ENCODE measurements at places on chromosomes 1 and 21.

GRCh38 chr1:202967684-202968281 lies 726 bp upstream of the CYB5R1 start:
- DNase-seq = no peak

DNA sequence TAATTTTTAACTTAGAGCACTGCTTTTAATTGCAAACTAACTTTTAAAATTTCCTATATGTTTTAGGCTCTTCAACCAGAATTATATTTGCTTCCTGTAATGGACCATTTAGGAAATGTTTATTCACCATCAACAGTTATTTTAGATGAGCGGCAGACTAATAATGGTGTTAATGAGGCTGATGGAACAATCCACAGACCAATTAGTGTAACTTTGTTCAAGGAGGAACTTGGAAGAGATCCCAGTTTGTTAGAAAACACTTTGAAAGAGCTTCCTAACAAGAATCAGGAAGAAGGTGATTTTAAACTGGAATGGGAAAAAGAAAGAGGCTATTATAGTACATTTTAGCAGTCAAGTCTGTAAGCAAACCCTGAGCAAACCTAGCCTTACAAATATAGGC lies 19.4 kb upstream of the GNG5 start:
- DNase-seq = no peak

GRCh38 chr21:29626801-29627470 lies 312.9 kb downstream of the GRIK1 start:
- no peak for DNase-seq

DNA sequence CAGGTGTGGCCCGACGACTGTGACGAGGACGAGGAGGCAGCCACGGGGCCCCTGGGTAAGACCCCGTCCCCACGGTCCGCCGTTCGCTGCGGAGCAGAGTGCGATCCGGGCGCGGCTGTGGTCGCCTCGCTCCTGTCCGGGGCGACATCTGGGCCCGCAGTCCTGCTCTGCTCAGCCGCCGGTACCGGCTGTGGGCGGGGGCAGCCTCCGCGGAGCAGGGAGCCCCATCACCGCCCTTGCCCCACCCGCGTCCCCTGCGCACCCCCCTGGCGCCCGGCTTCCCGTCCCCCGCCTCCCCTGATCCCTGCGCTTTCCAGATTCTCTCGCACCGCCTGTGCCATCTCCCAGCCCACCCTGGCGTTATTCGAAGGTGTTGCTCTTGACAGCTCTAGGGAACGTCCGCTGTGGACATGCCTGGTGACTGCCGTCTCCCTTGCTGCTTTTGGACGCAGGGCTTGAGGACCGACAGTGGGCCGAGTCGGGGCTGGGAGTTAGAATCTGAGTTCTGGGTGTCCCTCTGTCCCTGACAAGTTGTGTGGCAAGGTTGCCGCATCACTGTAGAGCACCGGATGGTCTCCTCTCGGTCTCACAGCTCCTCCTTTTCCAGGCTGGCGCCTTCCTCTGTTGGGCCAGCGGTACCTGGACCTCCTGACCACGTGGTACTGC lies 596 bp downstream of the TOR3A start:
- DNase-seq = no peak

DNA sequence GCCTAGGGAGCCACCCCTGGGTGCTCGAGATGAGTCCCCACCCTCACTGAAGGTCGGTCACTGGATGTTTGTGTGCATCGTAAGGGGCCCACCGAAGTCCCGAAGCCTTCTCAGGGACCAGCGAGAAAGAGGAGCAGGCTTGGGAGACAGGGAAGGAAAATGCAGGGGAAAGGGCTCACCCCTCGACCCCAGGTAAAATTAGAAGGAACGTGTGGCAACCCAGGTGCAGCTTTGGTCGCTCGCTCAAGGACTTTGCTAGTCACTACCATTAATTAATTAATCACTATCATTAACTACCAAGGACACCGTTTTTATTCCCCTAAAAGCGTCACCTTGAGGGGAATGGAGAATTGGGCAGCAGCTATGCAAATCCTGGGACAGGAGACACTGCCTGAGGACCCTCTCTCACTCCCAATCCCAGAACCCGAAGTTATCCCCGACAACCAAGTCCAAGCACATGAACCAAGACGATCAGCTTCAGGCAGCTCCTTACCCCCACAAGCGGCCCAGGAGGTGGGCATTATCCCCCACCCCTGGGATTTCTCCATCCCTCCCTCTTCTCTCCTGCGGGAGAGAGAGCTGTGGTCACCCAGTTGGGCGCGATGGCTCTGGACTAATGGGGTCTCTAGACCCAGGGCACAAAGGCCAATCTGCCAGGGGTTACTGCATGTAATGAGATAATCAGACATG lies 4.2 kb upstream of the SIM2 start:
- DNase-seq = no peak

- no peak for DNase-seq
These were observed 81.6 kb downstream of the PRKAA2 start for GRCh38 chr1:56726706-56727105.

DNA sequence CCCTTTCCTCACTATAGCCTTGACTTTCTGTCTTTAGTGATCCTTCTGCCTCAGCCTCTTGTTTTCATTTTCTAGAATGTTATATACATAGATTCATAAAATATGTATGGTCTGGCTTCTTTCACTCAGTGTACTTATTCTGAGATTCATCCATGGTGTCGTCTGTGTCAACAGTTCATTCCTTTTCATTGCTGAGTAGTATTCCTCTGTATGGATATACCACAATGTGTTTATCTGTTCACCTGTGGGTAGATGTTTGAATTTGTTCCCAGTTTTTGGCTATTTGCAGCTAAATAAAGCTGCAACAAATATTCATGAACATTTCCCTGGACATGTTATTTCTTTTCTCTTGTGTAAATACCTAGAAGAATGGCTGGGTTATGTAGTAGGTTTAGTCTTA lies 131.8 kb downstream of the PCNX2 start:
- no peak for DNase-seq

- no peak for DNase-seq
These were observed 2.1 kb downstream of the CLCA1 start for GRCh38 chr1:86470859-86471258.

DNA sequence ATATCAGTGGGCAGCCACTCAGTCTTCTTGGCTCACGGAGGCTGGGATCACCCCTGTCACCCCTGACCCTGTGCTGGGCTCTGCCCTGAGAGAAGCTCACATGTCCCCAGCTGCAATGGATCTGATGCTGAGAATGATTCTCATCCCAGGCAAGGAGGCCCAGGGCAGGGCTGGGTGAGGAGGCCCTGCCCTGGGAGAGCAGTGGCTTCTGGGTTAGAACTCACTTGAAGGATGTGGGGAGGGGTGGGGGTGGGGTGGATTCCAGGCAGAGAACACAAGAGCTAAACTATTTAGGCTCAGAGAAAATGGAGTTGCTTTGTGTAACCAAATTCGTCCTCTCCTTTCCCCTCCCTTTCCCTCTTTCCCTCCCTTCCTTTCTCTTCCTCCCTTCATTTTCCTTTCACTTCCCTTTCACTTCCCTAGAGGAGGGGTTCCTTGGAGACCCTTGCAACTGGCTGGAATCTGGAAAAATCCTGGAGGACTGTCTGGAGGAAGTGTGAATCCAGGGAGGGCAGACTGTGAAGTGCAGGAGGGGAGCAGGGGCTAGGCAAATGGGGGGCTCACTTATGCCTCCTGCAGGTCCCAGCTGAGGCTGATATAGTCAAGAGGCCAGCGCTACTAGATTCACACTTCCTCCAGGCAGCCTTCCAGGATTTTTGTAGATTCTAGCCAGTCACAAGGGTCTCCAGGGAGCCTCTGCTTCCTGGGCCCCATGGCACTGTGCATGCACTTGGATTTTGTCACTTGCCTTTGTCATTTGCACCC lies 47.0 kb downstream of the IGSF21 start:
- no peak for DNase-seq

All from astrocyte of the cerebellum (primary cell).